ENCODE measurements at places on chromosomes 12 and 14. TPM values are rescaled to one million over a fixed set of nuclear protein-coding genes. Genes with fewer than 3 reads are reported as not detected.

CATSPERB gene
- total RNA-seq = not detected

PLBD1 gene
- total RNA-seq = 3.1 TPM

METTL25 gene
- total RNA-seq = 17.0 TPM

RECQL gene
- total RNA-seq = 53.4 TPM

MMP19 gene
- 16.1 TPM for total RNA-seq

KRT79 gene
- total RNA-seq = not detected

TRPV4 gene
- 1.8 TPM for total RNA-seq

SOAT2 gene
- total RNA-seq = 0.49 TPM

MAP3K9 gene
- total RNA-seq = 1.7 TPM

STAC3 gene
- total RNA-seq = not detected

KERA gene
- not detected for total RNA-seq

ZC2HC1C gene
- total RNA-seq = 0.85 TPM

DBX2 gene
- total RNA-seq = 0.12 TPM

MYH6 gene
- total RNA-seq = not detected

ITGA5 gene
- 326 TPM for total RNA-seq

REP15 gene
- total RNA-seq = 2.6 TPM

ADAMTS20 gene
- 0.12 TPM for total RNA-seq

KRT75 gene
- total RNA-seq = not detected

ZNF891 gene
- 0.85 TPM for total RNA-seq

BMAL2 gene
- 10.3 TPM for total RNA-seq

CD163 gene
- 0.24 TPM for total RNA-seq

PPP4R4 gene
- total RNA-seq = 2.7 TPM

GNG2 gene
- 23.1 TPM for total RNA-seq

TECPR2 gene
- total RNA-seq = 20.3 TPM

MYL2 gene
- not detected for total RNA-seq

OTOGL gene
- 0.36 TPM for total RNA-seq

C12orf56 gene
- 0.49 TPM for total RNA-seq

PRKD1 gene
- total RNA-seq = 8.0 TPM

BATF gene
- not detected for total RNA-seq

HEBP1 gene
- 15.3 TPM for total RNA-seq

ADGRD1 gene
- total RNA-seq = 0.36 TPM

CMKLR1 gene
- total RNA-seq = 17.4 TPM

CACNA1C gene
- 70.7 TPM for total RNA-seq

RTL1 gene
- total RNA-seq = not detected

RPGRIP1 gene
- not detected for total RNA-seq

HRK gene
- total RNA-seq = not detected

TXNRD1 gene
- total RNA-seq = 217 TPM

STAB2 gene
- total RNA-seq = not detected

SLC25A47 gene
- 0.16 TPM for total RNA-seq

CLEC4D gene
- total RNA-seq = not detected

PRH1 gene
- 19.8 TPM for total RNA-seq

RPL10L gene
- not detected for total RNA-seq

TAS2R50 gene
- 4.7 TPM for total RNA-seq

KITLG gene
- total RNA-seq = 131 TPM

IL31 gene
- total RNA-seq = not detected

KIF5A gene
- total RNA-seq = 2.7 TPM

GTF2A1 gene
- total RNA-seq = 42.5 TPM

KRT6B gene
- 4.1 TPM for total RNA-seq

GPR84 gene
- 0.16 TPM for total RNA-seq

All from hair follicle dermal papilla cell (primary cell).